ENCODE measurements at places on chromosomes 6 and 20.
A peak's percentile ranks its signal among the peaks of the same experiment; 100 is the strongest.

DNA sequence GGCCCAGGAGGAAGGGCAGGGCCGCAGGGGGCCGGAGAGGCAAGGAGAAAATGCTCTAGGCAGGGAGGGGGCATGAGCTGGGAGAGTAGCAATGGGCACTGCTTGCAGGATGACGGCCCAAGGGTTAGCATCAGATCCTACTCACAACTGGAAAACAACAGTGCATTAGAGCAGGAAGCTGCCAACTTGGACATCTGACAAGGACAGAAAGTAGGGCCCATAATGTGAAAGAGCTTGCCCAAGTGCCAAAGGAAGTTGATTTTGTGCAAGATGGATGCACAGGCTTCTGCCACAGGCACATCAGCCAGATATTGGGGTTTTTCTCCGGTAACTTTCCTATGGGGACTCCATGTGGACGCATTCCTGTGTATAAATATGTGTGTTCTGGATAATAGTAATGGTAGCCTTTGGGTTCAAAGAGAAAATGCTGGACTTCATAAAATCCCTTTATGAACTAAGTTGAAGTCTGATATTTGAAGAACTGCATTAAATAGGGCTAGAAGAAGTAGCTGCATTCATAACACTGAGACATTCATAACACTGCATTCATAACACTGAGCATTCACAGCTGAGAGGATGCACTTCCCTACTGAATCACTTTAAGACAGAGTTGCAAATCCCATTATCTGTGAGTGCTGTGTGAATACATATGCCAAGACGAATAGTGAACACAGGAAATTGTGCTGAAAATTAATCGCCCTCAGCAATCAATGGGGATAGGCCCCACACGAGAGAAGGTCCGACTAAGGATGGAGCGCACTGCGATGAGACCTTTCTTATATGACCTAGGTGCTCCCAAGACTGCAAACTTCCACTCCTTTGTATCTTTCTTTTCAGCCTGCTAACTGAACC, 235.6 kb upstream of the PRDM1 start:
- no peak for DNase-seq

- DNase-seq: no peak
These were observed 41.5 kb downstream of the GCM1 start for GRCh38 chr6:53107091-53107490.

- no peak for DNase-seq
These were observed 4.3 kb upstream of the PSORS1C2 start for GRCh38 chr6:31143148-31143547.

GRCh38 chr6:124393536-124393935, 568.7 kb upstream of the RNF217 start:
- DNase-seq: no peak

- DNase-seq: peak; percentile 70
These were observed 12.8 kb upstream of the MDFI start for GRCh38 chr6:41625442-41625841.

GRCh38 chr6:154169193-154169847, 130.3 kb downstream of the OPRM1 start:
- peak; percentile 9 for DNase-seq

DNA sequence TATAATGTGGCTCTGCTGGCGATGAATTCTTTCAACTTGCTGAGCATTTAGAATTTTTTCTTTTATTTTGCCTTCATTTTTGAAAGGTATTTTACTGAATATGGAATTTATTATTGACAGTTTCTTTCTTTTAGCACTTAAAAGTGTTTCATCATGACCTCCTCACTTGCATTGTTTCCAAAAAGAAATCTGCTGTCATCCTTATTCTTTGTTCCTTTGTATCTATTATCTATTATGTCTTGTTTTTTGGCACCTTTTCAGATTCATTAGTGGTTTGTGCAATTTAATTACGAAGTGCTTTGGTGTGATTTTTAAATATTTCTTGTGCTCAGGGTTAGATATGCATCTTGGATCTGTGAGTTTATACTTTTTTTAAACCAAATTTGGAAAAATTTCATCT, 26.0 kb upstream of the SLC22A2 start:
- DNase-seq: no peak

GRCh38 chr6:1047981-1048541, 263.8 kb upstream of the FOXQ1 start:
- no peak for DNase-seq

DNA sequence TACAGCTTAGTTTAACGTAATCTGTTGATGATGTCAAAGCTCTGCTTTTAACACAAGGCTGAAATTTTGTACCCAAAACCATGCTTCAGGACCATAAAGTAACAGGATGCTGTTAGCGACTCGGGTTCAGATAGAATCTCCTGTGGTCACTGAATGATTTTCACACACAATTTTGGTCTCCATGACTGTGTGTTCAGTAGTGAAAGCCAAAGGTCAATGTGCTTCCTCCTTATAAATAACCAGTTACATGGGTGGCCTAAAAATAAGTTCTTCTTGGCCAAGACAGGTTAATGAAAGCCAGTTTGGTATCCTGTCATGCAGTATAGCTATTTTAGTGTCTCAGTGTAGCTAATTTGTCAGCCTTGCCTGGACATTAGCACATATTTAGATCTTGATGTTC, 19.1 kb upstream of the LOC128125822 start:
- no peak for DNase-seq

GRCh38 chr6:37041521-37041920, 36.1 kb downstream of the FGD2 start:
- no peak for DNase-seq

DNA sequence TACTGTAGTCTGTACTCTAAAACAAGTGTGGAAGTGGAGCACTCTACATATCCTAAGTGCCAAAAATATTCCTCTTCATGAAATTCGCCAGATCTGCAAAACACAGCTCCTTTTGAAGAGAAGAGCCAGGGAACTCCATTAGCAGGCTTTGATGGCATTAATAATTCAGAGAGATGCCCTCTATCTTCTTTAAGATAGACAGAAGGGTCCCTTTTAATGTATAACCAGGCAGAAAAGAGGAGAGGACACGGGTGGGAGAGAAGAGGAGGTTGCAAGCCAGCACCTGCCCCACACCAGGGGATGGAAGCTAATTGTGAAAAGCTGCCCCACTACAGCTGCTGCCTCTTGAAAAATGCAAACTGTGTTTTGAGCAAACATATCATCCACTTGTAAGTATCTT, 3.7 kb upstream of the RFPL4B start:
- DNase-seq: no peak
